ENCODE measurements at places on chromosomes 5 and 9.

DNA sequence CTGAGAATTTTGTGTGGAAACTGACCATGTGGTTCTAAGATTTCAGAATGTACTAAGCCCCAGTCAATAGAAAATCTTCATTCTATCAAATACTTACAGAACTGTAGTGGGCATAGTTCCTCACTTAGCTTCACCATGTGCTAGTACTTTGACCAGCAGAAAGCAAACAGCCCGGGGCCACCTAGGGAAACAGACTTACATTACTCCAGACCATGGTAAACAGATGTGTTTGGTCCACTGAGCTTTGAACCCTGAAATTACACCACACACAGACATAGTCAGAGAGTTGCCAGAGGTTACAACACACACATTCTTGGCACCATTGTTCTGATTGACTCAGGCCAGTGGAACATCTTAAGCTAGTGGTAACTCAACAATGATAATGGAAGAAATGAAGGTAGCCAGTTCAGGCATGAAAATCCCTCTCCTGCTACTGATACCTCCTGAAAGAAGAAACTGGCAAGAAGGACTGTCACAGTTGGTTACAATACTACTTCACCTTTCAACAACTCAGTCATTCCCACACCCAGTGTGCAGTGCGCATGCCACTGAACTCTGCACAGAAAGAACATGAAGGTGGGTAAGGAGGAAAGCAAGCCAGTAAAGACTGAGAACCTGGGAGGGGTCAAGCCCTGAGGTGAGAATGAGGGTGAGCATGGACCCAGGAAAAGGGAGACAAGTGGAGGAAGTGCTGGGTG, 18.7 kb upstream of the LECT2 start:
- DNase-seq = no peak

GRCh38 chr9:135641745-135642144, 2.4 kb upstream of the GLT6D1 start:
- no peak for DNase-seq

DNA sequence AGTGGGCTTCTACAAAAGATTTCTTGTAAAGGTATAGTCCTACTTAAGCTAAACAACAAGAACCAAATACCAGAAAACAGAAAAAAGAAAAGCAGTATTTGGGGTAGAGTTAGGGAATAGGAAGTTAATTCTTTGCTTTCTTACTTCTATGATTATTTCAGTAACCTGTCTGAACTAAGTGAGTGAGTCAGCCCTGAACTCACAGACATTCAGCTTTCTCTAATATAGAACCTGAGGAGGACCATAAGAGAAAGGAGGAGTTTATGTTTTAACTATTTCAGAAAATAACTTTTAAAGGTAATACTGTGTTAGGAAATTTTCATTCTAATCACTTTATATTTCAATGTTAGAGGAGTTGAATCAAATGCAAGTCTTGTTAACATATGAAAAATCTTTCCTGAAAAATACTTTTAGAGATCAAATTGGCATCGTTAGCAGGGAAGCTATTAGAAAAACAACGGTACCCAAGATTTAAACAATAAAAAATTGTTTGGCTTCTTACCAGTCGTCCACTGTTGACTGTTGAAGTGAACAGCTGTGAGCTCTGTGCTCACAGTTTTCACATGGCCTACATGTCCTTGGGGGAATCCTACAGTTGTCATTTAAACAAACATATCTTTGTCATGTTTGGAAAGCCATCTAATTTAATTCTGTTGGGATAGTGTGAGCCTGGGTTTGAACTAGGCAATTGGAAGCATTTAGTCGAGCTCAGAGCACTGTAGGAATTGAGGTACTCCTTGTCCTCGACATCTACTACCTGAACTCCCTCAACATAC, 19.9 kb upstream of the ZFAND5 start:
- DNase-seq = no peak

DNA sequence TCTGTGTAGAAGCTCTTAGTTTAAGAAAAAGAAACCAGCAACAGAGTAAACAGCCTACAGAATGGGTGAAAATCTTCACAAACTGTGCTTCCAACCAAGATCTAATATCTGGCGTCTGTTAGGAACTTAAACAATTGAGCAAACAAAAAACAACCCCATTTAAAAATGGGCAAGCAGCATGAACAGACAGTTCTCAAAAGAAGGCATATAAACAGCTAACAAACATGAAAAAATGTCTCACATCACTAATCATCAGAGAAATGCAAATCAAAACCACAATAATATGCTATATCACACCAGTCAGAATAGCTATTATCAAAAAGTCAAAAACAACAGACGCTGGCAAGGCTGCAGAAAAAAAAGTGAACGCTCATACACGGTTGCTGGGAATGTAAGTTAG, 83.7 kb upstream of the CCDC152 start:
- no peak for DNase-seq

DNA sequence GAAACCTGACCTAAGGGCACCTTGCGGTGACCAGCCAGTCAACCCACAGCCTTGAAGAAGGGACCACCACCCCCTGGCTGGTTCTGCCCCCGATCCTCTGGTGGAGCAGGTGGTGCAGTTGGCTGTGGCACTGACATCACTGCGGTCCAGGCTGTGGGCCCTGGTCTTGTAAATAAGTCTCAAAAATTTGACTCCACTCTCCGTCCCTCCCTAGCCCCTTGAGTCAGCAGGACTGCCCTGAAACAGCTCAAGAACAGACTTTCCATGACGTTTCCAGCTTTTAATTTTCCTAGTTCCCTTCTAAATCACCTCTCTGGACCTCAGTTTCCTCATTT, 134.8 kb upstream of the BOD1 start:
- DNase-seq = no peak

- no peak for DNase-seq
These were observed 164.9 kb downstream of the ESM1 start for GRCh38 chr5:54820346-54821134.

DNA sequence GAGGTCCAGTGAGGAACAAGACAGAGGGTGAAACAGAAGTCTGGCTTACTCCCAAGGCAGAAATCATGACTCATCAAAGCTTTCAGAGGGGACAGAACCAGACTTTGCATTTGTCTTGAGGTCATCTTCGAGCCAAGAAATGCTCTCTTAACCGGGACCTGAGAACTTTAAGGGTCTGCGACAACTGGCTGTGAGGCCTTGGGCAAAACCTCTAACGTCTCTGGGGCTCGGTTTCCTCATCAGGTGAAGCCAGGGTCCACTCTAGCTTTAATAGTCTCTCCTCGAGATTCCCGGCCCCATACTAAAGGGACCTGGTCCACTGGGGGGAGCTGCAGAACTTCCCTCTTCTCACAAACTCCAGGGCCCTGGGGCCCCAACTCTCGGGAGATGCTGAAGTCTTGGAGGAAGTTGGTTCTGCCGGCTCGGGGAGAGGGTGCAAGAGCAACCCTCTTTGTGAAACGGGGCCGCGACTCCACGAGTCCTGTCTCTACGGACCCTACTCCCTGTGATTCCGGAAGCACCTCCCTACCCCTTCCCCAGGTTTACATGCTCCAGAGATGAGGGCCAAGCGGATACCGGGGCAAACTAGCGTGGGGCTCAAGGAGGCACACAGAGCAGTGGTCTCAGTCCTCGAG, 2.6 kb downstream of the GLIS3 start:
- DNase-seq = no peak

GRCh38 chr5:71744009-71744790, 25.1 kb downstream of the CARTPT start:
- no peak for DNase-seq

- DNase-seq = no peak
These were observed 593.2 kb downstream of the ELAVL2 start for GRCh38 chr9:23232831-23233230.

DNA sequence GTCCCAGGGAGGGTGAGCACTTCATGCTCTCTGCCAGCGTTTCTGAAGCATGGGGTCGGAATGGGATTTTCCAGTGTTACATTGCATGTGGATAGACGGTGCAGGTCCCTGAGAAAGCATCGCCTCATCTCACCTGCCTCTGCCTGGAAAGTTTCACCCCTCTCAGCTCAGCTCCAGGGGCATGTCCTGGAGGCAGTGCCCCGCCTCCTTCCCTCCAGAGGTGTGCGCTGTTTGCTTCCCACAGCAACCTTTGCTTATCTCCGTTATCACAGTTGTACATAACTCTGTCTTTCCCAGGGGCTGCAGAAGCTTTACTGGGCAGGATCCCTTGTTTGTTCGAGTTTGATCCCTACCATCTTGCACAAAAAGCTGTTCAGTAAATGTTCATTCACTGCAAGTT, 10.7 kb upstream of the CREBRF start:
- DNase-seq = no peak

- no peak for DNase-seq
These were observed 769.3 kb downstream of the TLR4 start for GRCh38 chr9:118473521-118473920.

DNA sequence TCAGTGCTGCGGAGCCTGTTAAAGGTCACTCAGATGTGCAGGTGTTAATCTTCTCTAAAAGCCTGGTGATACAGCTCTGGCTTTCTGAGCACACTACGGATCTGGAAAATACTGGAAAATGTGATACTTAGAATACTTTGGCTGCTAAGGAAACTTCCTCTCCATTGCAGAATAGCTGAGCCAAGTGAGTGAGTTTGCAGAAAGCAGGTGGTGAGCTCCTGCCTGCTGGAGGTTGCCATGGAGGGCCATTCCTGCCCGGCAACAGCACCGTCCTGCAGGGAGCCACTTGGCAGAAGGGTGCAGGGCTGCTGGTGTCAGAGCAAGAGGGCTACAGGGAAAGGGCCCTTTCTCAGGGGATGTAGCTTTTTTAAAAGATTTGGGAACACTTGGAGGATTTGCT, 40.7 kb downstream of the SECISBP2 start:
- no peak for DNase-seq

DNA sequence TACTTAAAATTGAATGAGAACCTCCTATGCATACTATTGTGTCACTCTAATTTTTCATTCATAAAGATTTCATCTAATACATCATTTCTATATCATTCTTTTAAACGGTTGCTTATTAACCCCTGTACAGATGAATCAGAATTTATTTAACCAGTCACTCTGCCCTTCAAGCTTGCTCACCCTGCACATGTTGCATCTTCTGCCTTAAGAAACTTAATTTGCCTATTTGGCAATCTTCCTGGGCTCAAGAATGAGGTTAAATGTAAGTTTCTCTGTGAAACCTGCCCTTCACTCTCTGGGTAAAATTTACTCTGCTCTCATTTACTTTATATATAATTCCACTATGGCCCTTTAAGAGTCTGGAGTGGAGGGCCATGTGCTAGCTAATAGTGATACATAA, 434.7 kb upstream of the ZNF608 start:
- DNase-seq = no peak

DNA sequence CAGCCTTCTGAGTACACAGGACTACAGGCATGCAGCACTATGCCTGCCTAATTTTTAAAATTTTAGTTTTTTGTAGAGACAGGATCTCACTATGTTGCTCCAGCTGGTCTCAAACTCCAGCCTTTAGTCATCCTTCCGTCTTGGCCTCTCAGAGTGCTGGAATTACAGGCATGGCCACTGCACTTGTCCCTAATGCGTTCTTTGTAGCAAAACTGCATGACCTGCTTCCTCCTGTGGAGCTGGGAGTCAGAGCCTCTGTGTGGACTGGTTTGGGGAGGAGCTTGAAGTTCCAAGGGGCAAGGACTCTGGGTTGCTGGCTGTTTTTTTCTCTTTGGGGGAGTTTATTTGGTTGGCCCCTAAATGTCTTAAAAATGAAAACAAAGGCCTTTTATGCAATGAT, 22.7 kb upstream of the ANKRD34B start:
- DNase-seq = no peak

- DNase-seq = no peak
These were observed 70.3 kb downstream of the ZSWIM6 start for GRCh38 chr5:61402244-61402823.

DNA sequence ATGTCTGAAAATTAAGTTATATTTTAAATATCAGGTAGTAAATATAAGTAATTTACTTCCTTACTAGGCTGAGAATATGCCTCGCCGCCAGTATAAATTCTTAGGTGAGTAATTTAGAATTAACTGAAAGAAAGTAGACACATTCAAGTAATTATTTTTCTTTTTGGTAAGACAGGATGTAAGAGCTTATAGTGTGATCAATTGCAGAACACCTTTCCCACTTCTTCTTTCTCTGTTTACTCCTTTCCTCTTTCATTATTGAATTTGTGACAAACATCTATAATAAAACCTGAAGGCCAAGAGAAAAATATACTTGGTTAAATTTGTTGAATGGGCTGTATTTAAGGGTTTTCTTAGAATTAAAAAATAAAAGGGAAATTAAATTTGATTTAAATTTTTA, 195.1 kb upstream of the CDKN2B start:
- no peak for DNase-seq

DNA sequence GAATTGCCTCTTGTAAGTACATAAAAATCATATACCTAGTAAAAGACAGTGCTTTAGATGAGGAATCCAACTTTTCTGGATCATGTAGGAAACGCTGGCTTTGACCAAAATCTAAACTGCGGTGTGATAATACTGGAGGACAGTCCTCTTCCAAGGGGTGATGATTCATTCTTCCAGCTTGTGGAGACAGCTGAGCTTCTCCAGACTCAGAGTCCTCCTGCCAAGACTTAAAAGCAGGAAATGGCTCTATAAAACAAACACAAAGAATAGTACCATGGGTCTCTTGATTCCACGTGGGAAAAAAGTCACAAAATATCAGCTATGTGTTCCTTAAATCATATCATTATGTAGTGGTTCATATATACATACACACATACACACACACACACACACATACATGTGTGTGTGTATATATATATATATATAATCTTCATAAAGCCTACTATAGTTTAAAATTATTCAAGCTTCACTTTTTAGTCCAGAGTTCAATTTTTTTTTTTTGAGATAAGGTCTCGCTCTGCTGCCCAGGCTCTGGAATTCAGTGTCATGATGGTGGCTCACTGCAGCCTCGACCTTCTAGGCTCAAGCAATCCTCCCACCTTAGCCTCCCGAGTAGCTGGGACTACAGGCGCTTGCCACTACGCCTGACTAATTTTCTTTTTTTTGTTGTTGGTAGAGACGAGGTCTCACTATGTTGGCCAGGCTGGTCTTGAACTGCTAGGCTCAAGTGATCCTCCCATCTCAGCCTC, 65.0 kb downstream of the PKD2L2 start:
- no peak for DNase-seq

DNA sequence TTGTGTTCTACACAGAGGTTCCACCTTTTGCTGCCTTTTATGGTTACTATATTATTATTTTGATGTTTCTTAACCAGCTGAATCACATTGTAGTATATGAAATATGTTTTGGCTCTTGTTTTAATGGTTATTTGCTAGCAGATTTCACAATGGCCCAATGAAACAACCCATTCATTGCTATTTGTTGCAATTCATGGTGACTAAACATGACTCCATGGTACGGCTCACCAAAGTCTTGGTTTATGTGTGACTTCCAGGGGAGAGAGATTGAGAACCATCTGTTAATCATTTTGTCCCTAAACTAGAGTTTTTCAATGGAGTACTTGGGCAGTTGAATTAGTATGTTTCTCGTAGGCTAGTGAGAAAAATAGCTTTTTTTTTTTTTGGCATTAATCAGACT, 108.4 kb downstream of the GHR start:
- no peak for DNase-seq

GRCh38 chr9:137913771-137914767, 36.5 kb downstream of the CACNA1B start:
- no peak for DNase-seq

DNA sequence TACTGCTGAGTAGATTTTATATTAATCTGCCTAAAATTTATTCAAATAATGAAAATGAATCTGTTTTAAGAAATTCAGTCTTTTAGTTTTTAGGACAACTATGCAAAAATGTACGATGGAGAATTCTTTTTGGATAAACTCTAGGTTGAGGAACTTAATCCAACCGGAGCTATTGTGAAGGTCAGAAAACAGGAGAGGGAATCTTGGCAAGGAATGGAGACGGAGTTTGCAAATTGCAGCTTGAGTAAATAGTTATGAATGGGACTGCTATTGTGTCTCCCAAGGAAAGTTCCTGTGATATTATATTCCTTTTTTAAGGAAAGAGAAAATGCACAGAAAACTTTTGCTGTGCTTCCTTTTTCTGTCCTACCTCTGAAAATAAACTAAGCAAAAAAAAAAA, 67.9 kb downstream of the IQGAP2 start:
- DNase-seq = no peak

Data from CD4-positive, alpha-beta T cell treated with Interleukin-2 at 100 ng/mL for 4 hours (primary cell).